ENCODE measurements at places on chromosomes 11 and 22.

GRCh38 chr11:72227316-72228228 is 3.0 kb downstream of the INPPL1 start:
- no peak for DNase-seq

DNA sequence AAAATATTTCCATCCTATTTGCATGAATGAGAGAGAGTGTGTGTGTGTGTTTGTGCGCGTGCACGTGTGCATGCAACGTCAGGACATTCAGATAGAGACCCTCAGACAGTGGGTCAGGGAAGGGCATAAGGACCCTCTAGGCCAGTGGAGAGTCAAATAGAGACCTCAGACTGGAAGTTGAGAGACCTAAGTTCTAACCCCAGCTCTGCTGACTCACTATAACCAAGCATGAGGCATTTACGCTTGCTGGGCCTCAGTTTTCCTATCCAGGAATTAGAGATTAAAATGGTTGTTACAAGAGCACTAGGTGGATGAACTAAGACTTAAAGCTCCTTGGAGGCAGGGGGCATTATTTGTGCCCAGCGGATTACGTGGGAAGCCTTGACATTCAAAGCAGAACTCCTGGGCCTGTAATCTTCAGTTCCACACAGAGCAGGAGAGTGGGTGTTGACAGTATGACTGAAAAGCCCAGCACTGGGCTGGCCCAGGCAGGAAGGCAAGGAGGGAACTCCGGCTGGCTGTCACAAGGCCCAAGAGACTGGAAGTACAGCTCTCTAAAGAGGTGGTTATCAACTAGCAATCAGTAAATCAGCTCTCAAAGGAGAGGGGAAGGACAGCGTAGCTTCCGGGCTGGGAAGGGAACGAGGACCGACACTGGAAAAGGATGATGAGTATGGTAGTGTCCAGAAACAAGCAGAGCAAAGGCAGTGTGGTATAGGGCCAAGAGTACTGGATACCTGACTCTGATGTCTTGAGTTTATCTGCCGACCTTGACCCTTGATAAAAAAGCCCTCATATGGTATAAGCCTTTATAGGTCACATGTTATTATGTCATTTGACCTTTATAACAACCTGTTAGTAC is 9.2 kb downstream of the RHOG start:
- no peak for DNase-seq

DNA sequence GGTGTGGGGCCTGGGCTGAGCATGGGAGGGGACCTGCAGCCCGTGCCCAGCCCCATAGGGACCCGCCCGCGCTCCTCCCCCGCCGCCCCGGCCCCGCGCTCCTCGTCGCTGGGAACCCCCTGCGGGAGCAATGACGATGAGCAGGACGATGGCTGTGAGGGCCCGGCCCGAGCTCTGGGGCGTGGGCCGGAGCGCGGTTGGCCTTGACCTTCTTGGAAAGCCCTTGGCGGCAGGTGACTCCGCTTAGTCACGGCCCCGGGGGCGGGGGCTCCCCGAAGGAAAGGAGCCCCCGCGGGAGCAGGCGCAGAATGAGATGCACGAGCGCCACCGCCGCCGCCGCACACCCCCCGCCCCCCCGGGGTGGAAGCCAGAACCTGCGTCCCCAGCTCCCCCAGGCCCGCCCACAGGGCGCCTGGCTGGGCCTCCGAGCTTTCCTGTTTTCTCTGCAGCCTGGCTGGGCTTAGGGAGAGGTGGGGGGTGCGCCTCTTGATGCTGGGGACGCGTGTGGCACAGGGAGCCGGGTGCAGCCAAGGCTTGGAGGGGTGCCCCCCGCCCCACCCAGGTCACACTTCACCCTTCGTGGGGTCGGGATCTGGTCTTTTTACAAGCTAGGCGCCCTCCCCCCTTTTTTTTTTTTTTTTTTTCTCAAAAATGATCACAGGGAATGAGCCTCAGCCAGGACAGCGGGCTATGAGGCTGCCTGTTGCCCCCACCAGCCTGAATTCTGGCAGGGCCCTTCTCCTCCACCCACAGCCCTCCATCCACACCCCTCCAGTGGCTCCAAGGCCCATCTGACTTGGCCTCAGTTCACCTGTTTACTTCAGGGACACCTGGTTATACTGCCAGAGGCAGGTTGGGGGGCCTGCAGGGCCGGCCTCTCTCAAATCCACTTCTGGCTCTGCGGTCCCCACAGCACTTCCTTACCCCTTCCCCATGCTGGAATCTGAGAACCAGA is 17.9 kb downstream of the CRELD2 start:
- peak; percentile 86 for DNase-seq

- no peak for DNase-seq
Measured at GRCh38 chr11:825366-826226, 2.1 kb upstream of the CRACR2B start.

DNA sequence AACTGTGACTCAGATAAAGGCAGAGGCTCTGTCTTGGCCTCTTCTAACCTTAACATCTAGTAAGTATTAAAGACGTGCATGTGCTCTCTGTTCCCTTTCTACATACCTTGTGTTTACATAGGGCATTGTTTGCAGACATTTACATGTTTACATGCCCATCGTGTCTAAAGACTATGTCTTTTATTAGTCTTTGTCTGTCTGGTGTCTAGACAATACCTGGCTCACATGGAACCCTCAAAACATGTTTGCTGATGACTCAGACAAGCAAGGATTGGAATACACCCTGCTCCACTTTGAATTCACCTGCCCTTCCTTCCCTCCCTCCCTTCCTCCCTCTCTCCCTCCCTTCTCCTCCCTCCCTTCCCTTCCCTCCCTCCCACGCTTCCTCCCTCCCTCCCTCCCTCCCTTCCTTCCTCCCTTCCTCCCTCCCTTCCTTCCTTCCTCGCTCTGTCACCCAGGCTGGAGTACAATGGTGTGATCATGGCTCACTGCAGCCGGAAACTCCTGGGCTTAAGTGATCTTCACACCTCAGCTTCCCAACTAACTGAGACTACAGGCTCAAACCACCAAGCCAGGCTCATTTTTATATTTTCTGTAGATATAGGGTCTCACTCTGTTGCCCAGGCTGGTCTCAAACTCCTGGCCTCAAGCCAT is 23.7 kb upstream of the SORL1-AS1 start:
- no peak for DNase-seq

DNA sequence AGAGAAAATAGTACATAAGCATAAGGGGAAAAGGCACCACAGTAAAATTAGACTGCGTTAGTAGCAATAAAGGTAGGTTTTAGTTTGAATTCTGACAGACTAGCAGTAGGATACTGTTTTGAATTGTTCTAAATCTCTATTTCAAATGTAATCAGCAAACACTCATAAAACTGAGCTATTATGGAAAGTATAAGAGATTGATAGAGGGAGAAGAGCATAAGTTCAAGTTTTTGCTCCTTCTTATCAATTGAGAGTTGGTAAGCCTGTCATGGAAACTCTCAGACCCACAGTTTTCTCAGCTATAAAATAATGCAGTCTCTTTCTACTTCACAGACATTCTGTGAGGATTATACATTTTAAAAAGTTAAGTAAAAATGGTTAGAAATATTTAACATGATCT is 840.2 kb upstream of the CNTN5 start:
- DNase-seq = no peak

DNA sequence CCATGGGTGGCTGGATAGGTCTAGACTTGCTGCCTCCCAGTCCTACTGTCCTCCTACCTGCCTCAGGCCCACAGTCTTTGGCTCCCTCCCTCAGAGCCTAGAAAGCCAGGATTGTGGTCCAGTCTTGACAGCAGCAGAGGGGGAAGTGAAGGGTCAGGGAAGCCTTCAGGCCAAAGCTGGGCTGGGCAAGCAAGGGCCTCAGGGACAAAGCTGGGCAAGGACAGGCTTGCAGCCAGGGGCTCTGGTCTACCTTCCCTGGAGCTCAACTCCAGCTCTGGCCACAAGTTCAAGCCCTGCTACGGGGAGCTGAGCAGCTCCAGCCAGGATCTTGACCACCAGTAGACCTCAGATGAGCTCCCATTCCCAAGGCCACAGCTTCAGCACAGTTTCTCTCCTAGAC is 14.9 kb downstream of the LMO1 start:
- DNase-seq = no peak

DNA sequence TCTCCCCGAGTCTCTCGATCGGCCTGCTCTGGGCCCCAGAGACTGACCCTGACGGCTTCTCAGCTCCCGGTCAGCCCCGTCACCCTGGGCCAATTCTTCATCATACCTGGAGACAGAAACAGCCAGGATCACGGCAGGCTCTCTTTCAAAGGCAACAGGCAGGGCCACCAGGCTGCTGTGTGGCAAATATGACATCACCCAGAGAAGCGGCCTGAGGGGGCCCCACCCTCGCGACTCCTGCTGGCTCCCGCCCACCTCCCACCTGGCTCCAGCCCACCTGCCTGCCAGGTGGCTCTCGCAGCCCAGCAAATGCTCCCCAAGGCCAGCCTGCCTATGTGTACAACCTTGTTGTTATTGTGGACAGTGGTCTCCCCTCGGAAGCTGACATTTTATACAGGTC is 24.9 kb upstream of the PACSIN2 start:
- no peak for DNase-seq

- DNase-seq = no peak
Measured at GRCh38 chr11:120028897-120029258, 109.0 kb downstream of the TRIM29 start.

GRCh38 chr11:133078591-133079404 is 453.5 kb downstream of the OPCML start:
- DNase-seq = peak; percentile 31
